ENCODE measurements at places on chromosomes 1 and 21.

GRCh38 chr1:244150665-244151064, 99.6 kb downstream of the ZBTB18 start:
- DNase-seq: no peak
- no peak overlapping the region for H3K4me3 ChIP-seq
- H3K27ac ChIP-seq: no peak overlapping the region
- H3K36me3 ChIP-seq: no peaks in the 10 kb centered on the region
- H3K4me1 ChIP-seq: no peaks in the 10 kb centered on the region

- H3K4me1 ChIP-seq: no peaks in the 10 kb centered on the region
- H3K4me3 ChIP-seq: no peak overlapping the region
- no peak for DNase-seq
- H3K27me3 ChIP-seq: no peaks in the 10 kb centered on the region
Observed at GRCh38 chr1:160432371-160432786, 32.0 kb downstream of the VANGL2 start.

GRCh38 chr1:178650934-178651511, 74.0 kb upstream of the RALGPS2 start:
- H3K4me3 ChIP-seq: no peak overlapping the region
- no peak for DNase-seq
- H3K36me3 ChIP-seq: no peaks in the 10 kb centered on the region
- no peaks in the 10 kb centered on the region for H3K27me3 ChIP-seq

DNA sequence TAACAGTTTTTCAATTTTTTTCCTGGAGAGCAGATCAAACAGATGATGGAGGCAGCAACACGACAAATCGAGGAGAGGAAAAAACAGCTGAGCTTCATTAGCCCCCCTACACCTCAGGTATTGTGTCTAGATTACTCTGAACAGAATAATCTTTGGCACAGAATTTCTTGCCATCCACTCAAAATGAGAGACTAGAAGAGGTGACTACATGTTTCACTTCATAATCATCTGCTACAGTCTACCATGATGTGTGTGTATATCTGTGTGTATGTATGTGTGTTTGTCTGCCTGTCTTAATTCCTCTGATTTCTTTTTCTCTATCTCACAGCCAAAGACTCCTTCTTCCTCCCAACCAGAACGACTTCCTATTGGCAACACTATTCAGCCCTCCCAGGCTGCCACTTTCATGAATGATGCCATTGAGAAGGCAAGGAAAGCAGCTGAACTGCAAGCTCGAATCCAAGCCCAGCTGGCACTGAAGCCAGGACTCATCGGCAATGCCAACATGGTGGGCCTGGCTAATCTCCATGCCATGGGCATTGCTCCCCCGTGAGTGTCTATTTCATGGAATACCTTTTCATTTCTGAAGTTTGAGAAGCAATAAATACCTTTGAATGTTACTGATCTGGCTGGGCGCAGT, 11.4 kb downstream of the PRPF3 start:
- H3K4me3 ChIP-seq: no peak overlapping the region
- no peaks in the 10 kb centered on the region for H3K27me3 ChIP-seq
- peaks cover 41% of the 10 kb centered on the region for H3K36me3 ChIP-seq
- no peak for DNase-seq
- no peaks in the 10 kb centered on the region for H3K4me1 ChIP-seq

DNA sequence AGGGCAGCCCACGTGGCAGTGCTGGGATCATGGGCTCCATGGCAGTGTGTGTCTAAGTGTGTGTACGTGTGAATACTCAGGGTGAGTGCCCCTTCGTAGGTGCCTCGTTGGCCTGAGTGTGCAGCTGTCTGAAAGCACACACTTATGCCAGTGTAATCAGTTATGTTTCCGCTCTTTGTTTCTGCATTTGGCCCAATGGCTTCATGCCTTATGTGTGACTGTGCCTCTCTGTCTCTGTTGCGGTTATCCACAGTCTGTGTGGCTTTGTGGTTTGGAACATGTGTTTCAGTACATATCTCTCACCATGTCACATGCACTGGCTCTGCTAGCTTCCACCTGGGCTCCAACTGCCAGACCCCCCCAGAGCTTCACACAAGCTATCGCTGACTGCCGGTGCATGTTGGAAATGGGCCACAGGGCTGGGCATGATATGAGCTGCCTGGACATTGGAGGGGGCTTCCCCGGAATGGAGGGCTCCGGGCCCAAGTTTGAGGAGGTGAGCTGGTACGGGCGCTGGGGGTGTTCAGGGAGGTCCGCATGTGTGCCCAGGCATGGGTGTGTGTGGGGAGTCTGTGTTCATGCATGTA, 70.3 kb upstream of the TINAGL1 start:
- DNase-seq: no peak
- H3K27me3 ChIP-seq: no peaks in the 10 kb centered on the region
- no peak overlapping the region for H3K27ac ChIP-seq
- no peaks in the 10 kb centered on the region for H3K4me1 ChIP-seq
- H3K4me3 ChIP-seq: no peak overlapping the region
- H3K36me3 ChIP-seq: no peaks in the 10 kb centered on the region
